MM.1S (cell line): ENCODE measurements at places on chromosomes 6 and 20.

DNA sequence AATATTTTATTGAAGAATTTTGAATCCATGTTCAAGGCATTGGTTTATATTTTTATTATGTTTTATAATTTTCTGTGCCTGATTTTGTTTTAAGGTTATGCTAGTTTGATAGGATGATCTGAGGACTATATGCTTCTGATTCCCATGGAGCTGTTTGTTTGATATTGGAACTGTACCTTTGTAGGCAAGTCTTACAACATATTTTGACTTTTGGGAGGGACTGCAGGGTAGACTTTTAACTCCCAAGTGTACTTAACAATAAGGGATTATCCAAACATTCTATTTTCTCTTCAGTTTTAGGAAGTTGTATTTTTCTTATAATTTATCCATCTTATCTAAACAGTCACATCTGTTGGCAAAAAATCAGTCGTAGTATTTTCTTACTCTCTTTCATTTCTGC, 82.6 kb downstream of the HIVEP1 start:
- H3K36me3 ChIP-seq, result no peaks in the 10 kb centered on the region
- H3K4me3 ChIP-seq, result no peak overlapping the region

GRCh38 chr6:15504581-15505350, 158.1 kb downstream of the DTNBP1 start:
- H3K27me3 ChIP-seq, result no peaks in the 10 kb centered on the region
- H3K4me3 ChIP-seq, result no peak overlapping the region
- no peaks in the 10 kb centered on the region for H3K4me1 ChIP-seq
- no peak overlapping the region for H3K27ac ChIP-seq

GRCh38 chr6:143867236-143867635, 3.0 kb downstream of the ZC2HC1B start:
- H3K4me1 ChIP-seq, result no peaks in the 10 kb centered on the region
- no peaks in the 10 kb centered on the region for H3K27me3 ChIP-seq
- H3K36me3 ChIP-seq, result no peaks in the 10 kb centered on the region; the same call in 1 of the 2 replicates
- no peak overlapping the region for H3K4me3 ChIP-seq

GRCh38 chr6:37483252-37483901, 16.3 kb downstream of the CCDC167 start:
- no peaks in the 10 kb centered on the region for H3K27me3 ChIP-seq
- H3K4me1 ChIP-seq, result peaks cover 12% of the 10 kb centered on the region; the same call in 1 of the 2 replicates
- peak; percentile 62 for DNase-seq
- no peak overlapping the region for H3K27ac ChIP-seq
- 0 out of 2 replicates have a peak, but pooled peaks cover 3% of the 10 kb centered on the region for H3K36me3 ChIP-seq

DNA sequence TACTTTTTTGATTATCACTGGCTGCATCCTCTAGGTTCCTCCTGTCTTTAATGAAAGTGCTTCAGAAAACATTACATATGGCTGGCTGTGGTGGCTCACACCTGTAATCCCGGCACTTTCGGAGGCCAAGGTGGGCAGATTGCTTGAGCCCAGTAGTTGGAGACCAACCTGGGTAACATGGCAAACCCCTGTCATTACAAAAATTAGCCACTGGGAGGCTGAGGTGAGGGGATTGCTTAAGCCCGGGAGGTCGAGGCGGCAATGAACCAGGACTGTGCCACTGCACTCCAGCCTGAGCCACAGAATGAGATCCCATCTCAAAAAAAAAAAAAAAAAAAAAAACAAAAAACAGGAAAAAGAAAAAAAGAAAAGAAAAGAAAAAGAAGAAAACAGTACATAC, 35.3 kb downstream of the BEND3 start:
- H3K4me3 ChIP-seq, result no peak overlapping the region
- no peaks in the 10 kb centered on the region for H3K4me1 ChIP-seq
- DNase-seq, result no peak
- no peaks in the 10 kb centered on the region for H3K36me3 ChIP-seq
